ENCODE measurements at places on chromosomes 4 and X.
A peak's percentile ranks its signal among the peaks of the same experiment; 100 is the strongest.

DNA sequence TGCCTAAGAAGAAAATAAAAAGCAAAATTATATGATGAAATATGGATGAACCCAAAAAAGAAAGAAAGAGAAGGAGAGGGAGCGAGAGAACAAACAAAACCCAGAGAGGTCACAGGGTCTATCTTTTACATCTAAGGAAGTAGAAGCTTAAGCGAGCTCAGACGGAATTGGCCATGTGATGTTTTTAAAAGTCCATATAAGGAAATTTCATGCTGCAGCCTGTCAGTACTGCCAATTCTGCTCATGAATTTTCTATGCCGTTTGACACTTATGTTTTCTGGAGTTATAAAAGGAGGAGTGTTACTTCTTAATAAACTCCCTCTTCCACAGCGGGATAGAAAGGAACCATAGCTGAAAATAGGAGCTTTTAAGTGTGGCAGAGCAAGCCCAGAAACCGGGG, 32.9 kb upstream of the DCX start:
- peak; percentile 22 for DNase-seq

- DNase-seq, result no peak
Observed at GRCh38 chr4:181702864-181703495, 540.2 kb upstream of the TENM3 start.

- DNase-seq, result peak; percentile 3
Observed at GRCh38 chrX:74340051-74340450, 36.1 kb downstream of the ZCCHC13 start.

- DNase-seq, result no peak
Observed at GRCh38 chr4:180587379-180587778, 1655.8 kb upstream of the TENM3 start.

DNA sequence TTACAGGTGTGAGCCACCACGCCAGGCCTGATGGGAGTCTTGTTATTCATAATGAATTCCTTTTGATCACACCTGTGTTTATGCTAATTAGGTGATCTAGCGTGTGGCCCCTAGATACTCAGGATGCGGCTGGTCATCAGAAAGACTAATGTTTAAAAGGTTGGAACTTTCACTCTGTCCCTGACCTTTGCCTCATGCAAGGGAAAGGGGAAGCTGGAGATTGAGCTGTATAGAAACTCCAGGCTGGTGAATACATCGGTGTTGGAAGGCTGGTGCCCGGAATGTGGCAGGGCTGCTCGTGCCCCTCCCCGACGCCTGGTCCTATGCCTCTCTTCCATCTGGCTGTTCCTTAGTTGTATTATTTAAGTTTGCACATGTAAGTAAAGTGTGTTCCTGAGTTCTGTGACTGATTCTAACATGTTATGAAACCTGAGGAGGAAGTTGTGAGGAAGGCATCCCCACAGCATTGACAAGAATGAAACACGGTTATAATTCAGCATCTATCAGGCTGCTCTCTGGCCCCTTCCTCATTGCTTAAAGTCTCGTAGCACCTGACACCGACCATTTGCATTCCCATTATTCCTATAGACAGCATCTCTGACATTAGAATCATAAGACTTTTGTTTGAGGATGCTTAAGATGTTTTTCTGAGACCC, 28.9 kb downstream of the CASP3 start:
- peak; percentile 68 for DNase-seq

GRCh38 chr4:24312261-24312913, 272.0 kb downstream of the DHX15 start:
- no peak for DNase-seq

- DNase-seq, result peak; percentile 66
Observed at GRCh38 chrX:1657367-1658070, 42.7 kb downstream of the ASMT start.

DNA sequence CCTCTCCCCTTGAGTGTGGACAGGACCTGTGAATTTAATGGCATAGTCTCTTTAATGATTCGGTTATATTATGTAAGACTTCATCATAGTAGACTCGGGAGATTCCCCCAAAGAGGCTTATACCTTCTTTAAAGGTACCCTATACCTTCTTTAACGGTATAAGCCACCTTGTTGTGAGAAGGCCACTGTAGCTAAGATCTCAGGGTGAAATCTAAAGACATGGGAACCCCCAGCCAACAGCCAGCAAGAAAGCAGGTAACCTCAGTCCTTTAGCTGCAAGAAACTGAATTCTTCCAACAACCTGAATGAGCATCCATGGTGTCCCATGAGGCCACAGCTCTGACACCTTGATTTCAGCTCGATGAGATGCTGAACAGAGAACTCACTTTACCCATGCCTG, 931 bp downstream of the DDX60 start:
- no peak for DNase-seq

GRCh38 chrX:133005042-133005441, 46.6 kb upstream of the HS6ST2 start:
- peak; percentile 4 for DNase-seq

DNA sequence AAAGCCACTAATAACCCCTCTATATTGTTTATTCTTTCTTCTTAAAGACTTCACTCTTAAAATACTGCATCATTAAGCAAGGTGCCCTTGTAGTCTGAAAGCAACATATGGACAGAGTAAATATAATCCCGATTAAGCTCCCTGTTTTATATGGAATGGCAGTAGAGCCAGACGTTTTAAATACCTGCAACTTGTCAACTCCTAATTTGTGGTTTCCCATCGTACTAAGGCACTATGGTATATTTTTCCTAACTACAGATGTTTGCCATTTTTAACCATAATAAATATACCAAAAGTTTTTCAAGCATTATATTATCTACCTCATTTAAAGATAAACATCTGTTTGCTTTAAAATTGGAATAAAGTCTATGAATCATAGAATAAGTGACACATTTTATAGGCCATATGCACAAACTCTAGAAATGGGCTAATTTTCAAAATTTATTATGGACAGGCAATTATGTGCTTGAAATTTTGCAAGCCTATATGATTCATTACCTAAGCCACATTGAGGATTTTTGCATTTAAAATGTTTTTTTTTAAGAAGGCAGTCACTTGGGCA, 194.6 kb downstream of the FRMPD4 start:
- DNase-seq, result no peak

GRCh38 chr4:150794706-150795105, 212.8 kb downstream of the MAB21L2 start:
- no peak for DNase-seq

DNA sequence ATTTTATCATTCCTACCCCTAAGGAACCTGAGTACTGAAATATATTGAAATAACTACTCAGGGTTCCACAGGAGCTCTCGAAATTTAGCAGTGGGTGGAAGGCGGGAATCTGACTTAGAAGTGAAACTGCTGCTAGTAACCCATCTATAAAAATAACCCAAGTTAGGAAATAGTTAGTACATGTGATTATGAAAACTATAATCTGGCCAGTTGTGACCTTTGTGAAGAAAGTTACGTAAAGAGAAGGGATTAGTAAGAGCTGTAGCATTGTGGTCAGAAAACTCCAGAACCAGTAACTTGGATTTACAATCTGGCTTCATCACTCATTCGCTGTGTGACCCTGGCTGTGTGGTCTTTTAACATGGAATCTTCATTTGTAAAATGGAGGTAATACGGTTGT, 175.5 kb downstream of the RAPGEF2 start:
- peak; percentile 95 for DNase-seq

DNA sequence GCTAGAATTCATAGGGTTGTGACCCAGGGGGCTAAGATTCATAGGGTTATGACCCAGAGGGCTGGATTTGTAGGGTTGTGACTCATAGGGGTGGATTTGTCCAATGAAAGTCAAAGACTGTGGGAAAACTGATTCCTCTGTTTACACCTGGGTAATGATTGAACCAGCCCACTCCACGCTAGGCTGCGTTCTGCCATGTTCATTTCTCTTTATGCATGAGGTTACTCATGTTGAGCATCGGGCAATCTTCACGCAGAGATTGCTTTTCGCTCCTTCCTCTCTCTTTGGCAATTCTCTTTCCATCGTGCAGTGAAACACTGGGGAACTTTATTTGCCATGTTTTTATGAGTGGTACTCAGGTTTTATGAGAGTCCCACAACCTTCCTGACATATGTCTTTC, 127.8 kb downstream of the CRLF2 start:
- no peak for DNase-seq

DNA sequence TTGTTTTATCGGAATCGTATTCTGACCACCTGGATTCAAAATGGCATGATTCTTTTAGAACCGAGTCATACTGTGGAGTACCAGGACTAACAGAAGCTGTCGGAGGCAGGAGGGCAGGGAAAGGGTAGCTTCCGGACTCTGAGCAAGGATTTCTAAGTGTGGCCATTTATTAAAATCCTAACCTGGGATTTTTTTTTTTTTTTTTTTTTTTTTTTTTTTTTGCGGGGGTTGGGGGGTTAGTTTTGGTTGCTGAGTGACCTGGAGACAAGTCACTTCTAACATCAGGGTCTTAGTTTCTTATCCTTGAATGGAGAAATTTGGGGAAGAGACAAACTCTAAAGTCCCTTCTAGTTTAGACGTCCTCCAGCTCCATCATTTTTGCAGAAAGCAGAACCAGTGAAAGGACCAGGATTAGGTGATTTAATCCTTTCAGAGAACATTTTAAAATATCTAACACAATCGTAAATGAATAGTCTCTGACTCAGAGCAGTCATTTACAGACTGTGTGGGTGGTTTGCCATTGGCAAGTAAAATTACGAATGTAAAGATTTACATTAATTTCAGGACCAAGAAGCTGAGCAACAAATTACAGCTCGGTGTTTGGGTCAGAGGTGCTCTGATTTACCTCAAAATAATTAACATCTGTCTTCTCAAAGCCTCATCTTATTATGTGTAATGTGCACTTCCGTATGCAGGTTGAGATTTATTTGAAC, 7.3 kb downstream of the SLC25A5 start:
- peak; percentile 37 for DNase-seq

- no peak for DNase-seq
Observed at GRCh38 chrX:38929966-38930421, 128.7 kb downstream of the MID1IP1 start.

DNA sequence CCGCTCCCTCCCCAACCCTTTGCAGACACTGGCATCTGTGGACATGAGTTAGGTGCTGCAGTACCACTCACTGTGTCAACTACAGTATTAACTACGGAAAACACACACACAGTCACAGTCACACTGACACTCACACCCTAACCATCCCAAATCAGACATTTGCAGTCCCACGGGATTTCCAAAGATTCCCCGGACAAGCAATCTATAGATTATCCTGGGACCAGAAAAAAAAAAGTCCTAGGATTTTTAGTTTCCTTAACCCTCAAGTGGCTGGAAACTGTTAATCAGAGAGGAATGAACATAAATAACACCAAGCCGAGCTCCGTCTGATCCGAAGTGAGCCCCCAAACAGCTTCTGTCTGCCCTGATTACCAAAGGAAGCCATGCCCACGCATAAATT, 81.9 kb upstream of the DHRSX start:
- DNase-seq, result no peak

GRCh38 chr4:113411496-113411938, 350.0 kb downstream of the CAMK2D start:
- DNase-seq, result peak; percentile 66

DNA sequence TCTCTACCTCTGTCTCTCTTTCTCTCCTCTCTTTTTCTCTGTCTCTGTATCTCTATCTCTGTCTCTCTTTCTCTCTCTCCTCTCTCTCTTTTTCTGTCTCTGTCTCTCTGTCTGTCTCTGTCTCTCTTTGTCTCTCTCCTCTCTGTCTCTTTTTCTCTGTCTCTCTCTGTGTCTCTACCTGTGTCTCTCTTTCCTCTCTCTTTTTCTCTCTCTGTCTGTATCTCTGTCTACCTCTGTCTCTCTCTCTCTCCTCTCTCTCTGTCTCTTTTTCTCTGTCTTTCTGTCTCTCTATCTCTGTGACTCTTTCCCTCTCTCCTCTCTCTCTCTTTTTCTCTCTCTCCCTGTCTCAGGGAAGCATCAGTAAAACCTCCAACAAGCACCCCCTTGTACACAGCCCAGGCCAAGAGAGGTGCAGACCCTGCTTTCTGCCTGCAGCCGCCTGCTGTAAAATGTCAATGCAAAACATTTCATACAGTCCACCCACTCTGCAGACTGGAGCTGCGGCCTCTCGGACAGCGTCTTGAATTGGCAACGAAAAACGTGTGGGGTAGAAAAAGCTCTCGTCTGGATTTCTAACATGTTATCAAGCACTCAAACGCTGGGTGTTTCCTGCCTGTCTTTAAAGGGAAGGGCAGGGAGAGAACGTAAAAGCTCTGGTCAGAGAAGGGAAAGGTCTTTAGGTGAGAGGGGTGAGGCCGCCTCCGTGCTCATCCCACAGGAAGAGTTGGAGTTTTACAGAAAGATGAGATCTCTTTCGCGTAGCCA, 3.7 kb upstream of the SHOX start:
- DNase-seq, result no peak

GRCh38 chr4:112908511-112908910, 140.9 kb upstream of the ANK2 start:
- no peak for DNase-seq

GRCh38 chrX:78119521-78120227, 15.6 kb downstream of the PGK1 start:
- DNase-seq, result no peak

- no peak for DNase-seq
Observed at GRCh38 chrX:100477958-100478357, 67.9 kb upstream of the PCDH19 start.

DNA sequence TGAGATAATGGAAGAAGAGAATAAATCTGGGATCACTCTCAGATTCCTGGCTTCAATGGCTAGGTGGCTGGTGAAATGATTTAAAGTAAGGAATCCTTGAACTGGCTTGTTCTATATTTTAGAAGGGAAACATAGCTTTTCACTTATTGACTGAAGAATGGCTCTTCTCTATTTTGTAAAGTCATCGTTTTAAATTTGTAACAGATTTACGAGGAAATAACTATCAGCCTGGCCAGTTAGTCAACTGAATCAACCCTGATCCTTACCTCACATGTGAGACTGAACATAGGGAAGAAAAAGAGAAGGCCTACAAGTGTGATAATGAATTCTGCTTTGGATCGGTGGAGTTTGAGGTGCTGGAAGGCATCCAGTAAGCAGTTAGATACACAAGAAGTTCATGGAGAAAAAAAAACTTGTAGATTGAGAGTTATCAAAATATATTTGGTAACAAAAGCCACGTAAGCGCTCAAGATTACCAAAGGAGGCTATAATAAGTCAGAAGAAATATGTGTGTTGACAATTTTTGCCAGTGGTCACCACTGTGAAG, 12.0 kb downstream of the AREG start:
- no peak for DNase-seq

DNA sequence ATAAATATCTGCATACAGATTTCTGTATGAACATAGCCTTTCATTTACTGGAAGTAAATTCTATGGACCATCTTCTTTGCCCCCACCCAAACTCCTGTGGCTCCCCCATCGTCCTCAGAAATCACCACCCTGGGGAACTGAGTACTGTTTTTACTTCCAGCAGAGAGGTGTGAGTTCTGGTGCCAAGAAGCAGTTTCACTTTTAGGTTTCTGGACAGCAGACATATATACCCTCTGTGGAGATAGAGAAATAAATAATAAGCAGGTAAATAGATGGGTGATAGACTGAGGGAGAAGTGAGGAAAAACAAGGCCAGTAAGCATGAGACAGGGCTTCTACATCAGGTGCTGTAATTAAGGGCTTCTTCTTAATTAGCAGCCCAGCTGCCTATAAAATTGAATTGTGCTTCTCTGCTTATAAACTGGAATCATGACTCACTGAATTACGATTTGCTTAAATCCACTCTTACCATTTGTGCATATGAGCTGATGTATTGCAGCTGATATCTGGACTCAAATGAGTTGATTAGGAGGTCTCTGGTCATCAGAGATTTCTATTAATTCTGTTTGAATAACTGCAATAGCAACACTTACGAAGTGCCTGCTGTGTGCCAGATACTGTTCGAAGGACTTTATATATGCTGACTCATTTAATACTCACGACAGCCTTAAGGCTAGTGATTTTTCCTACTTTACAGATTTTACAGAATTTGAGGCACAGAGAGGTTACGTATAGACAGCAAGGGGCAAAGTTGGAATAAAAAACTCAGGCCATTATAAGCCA, 60.8 kb upstream of the DHX15 start:
- DNase-seq, result no peak
